ENCODE measurements at places on chromosomes 3 and 15.
A peak's percentile ranks its signal among the peaks of the same experiment; 100 is the strongest.

DNA sequence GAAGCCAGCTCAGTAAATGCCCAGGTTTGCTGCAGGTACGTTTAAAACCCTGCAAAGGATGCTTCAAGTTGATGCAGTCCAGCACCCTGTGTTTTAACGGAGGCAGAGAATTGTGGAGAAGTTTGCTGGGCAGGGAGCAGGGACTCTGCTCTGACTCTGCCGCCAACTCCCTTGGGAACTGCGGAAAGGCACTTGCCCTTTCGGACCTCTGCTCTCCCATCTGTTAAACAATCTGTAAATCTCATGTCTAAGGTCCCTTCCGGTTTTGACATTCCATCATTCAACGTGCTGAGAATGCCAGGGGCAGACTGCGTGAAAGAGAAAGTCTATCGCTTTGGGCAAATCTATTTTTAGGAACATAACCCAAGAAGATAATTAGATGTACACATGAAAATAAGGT is 184.5 kb downstream of the OPA1 start:
- peak; percentile 64 for DNase-seq

DNA sequence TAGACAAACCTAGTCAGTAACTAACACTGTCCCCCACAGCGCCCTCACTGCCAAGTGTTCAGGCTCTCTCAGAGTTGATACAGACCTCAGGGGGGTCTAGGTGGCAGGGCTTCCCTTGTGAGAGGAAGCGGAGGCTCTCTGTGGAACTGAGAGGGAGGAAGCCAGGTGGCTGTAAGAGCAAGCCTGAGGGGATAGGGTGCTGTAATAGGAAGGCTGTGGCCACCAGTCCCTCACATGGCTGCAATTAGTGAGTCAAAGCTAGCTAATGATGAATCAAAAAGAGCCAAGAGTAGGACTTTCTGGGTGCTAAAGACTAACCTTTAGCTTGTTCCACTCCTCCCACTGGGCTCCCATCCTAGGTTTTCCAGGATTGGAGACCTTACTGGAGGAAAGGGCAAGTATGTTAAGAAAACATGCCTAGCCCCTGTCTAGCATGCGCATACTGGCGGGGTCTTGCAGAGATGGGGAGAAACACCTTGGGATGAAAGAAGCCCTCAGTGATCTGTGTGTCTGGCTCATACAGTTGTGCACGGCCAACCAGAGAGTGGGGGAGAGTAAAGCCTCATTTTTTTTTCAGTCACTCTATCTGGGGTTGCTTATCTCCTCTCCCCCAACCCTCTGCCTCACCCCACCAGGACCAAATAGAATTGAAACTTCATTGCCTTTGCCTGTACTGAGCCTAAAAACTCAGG is 13.3 kb upstream of the SOX2 start:
- DNase-seq: no peak

GRCh38 chr15:41462084-41462795 is 31.4 kb upstream of the ITPKA start:
- no peak for DNase-seq

GRCh38 chr3:169456900-169457299 is 206.6 kb downstream of the MECOM start:
- no peak for DNase-seq

- DNase-seq: peak; percentile 28
Observed at GRCh38 chr3:55797084-55797483, 310.0 kb upstream of the WNT5A start.

DNA sequence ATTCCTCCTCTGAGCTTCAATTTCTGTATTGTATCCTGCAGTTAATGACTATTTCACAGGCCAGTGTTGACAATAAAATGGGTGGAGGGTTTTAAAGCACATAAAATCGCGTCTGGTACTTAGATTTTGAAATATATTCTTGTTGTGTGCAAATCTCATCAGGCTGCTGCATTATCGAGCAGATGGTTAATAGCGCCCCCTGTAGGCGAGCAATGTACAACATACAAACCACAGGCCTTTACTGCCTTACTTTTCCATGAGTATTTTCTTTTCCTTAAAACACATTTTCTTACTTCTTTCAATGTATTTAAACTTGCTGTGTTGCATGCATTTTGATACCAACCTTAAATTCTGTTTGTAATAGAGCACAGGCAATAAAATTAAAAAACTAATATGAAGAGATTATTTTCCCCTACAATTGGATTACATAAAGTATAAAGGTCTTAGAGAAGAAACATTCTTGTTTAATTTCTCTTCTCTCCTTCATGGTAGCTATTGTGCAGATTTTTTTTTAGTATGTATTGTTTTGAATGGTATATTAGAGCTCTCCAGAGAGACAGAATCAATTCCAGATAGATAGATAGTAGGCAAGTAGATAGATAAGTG is 608.4 kb downstream of the CADM2 start:
- no peak for DNase-seq

- DNase-seq: peak; percentile 93
Observed at GRCh38 chr3:184345317-184346144, 8.1 kb downstream of the FAM131A start.

DNA sequence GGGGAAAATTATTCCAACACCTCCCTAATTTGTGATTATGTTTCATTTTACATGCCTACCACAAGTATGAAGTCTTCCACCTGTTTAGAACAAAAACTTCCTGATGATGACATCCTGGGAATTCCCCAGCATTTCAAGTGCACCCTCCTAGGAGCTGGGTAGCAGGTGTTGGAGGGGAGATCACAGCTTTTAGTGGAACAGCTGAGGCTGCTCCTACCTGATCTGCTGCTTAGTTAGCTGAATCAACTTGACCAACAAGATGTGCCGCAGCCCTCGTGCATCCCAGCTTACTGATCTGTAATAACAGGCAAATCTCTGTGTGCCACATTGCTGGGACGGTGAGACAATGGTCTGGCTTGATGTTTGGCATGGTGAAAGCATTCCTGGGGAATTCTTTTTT is 29.7 kb downstream of the TRAK1 start:
- no peak for DNase-seq

GRCh38 chr3:161794551-161794950 is 297.9 kb downstream of the OTOL1 start:
- DNase-seq: no peak

DNA sequence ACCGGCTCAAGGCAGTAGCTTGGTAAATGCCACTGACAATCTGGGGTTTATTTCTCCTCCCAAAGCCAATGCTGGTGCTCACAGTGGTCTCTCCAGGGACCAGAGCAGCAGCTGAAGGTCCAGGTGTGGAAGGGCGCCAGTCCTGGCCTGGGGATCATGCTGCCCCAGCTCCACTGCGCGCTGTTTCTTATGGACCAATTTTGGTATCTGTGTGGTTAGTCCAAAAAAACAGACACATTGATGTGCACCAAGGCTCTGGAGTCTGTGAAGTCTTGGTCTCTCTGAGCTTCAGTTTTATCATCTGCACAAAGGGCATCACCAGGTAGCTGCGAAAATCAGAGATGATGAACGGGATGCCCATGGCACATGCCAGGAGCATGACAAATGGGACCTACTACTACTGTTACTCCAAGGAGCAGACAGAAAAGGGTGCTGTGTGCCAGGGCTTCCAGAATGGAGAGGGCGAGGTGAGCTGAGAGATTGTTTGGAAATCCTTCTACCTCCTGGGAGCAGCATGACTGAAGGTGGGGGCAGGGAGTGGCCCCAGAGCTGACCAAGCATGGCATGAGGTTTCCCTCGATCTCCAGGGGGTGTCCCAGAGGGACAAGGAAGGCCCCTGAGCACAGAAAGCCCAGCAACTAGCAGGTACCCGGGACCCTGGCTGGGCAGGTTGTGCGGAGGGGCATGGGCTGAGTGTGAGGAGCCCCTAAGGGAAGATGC is 134.3 kb upstream of the PRR20G start:
- no peak for DNase-seq

DNA sequence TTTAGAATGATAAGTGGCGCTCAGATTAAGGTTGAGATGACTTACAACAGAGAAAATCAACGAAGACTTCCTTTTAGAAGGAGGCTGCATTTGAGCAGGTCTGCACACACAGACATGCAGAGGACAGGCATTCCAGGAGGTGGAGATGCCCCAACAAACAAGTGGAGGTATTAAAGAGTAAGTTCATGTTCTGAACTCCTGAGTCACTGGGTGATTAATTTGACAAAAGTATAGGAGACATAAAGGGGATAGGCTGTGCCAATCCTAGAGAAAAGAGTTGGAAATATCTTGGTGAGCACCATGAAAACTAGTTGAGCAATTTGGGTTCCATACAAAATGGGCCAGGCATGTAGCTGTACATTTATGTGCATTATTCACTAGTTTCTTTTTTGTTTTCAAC is 33.5 kb upstream of the BCL6 start:
- no peak for DNase-seq

GRCh38 chr3:31729082-31729481 is 196.4 kb downstream of the STT3B start:
- DNase-seq: no peak

GRCh38 chr3:119600732-119601131 is 3.0 kb downstream of the PLA1A start:
- no peak for DNase-seq

- peak; percentile 73 for DNase-seq
Observed at GRCh38 chr3:137764001-137764433, at the start of gene SOX14. TSS of gene SOX14 (plus strand) at chr3:137764315. CDS start at chr3:137764785, 470 bp downstream.

GRCh38 chr15:43880406-43881194 is 53.8 kb downstream of the WDR76 start:
- no peak for DNase-seq

GRCh38 chr15:66408675-66409282 is 22.1 kb downstream of the MAP2K1 start:
- no peak for DNase-seq

GRCh38 chr3:20107722-20108121 is 67.5 kb downstream of the KAT2B start:
- no peak for DNase-seq

DNA sequence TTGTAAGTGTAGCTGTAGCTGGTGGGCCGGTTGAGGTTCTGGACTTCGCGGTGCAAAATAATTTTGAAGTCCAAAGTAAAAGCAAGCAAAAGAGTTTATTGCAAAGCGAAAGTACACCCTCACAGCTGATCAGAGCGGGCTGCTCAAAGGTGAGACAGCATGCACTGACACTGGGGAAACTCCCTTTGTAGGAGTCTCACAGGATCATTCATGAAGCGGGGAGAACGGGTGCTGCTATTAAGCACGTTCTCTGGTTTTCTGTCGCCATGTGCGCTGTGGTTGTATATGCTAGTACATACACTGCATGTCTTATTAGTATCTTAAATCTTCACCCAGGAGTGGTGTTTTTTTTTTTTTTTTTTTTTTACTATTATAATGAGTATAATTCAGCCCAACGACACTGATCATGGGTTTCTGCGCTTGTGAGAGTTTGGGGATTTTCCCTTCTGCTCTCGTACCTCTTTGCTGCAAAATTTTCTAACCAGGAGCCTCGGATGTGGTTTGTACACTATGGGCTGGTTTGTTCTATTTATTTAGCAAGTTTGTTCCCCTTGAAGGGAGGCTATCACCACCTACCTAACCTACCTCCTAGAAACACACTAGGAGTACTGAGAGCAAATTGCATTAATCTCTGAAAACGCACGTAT is 1.4 kb upstream of the AP4E1 start:
- DNase-seq: no peak

DNA sequence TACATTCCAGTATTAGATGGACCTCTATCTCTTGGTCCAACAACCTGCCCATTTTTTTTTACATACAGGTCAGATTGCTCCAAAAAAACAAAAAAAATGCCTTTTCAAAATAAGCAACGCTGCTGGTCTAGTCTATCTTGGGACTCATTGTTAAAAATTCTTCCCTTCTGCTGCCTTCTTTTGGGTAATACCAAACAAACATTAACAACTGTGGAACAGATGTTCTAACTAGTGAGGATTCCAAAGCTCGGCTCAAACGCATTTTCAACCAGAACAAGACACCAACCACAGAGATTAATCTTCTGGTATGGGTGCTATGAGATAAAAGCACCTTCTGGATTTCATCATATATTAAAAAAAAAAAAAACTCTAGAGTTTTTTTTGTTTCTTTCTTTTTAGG is 24.7 kb downstream of the ARHGAP31 start:
- DNase-seq: no peak

- no peak for DNase-seq
Observed at GRCh38 chr3:3589715-3590130, 209.5 kb upstream of the LRRN1 start.

DNA sequence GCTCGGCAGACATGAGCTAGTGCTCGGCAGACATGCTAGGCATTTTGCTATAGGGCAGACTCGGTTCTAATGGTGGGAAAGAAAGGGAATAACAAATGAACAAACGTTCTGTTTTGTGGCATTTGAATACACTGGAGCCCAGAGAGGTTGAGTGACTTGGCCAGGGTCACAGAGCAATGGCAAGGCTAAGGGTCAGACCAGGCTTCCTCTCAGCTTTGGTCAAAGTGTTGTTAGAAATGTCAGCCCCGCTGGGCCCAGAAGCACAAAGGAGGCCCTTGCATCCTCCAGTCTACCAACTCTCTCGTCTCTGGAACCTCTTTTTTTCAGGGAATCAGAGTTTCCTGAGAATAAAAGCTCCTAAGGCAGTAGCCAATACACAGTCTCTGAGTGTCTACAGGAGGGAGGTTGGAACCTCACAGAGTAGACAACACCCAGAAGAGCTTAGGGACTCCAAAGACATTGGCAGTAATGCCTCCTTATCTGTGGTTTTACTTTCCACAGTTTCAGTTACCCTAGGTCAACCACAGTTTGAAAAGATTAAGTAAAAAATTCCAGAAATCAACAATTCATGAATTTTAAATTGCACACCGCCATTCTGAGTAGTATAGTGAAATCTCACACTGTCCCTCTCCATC is 47.3 kb downstream of the SSUH2 start:
- DNase-seq: no peak

- DNase-seq: no peak
Observed at GRCh38 chr3:181629711-181630110, 82.0 kb upstream of the SOX2 start.

DNA sequence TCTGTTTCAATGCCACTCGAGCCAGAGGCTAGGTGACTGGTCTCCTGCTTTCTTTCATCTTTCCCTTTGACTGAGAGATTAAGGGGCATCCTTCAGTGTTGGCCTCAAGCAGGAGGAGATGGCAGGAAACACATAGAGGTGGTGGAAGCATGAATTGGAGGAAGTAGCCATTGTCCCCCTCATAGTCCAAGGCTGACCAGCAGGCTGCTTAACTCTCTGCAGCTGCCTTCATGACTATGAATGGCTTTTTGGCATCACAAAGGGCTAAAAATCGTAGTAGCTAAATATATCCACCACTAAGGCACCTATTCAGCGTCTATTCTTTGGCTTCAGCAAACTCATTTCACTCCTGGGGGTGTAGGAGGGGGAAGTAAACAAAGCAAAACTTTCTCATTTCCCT is 7.0 kb upstream of the FRMD4B start:
- no peak for DNase-seq

- DNase-seq: peak; percentile 99
Observed at GRCh38 chr3:69051756-69052471, at the start of gene TMF1. TSS of gene TMF1 (minus strand) at chr3:69052333. CDS start at chr3:69052086, 247 bp downstream.

DNA sequence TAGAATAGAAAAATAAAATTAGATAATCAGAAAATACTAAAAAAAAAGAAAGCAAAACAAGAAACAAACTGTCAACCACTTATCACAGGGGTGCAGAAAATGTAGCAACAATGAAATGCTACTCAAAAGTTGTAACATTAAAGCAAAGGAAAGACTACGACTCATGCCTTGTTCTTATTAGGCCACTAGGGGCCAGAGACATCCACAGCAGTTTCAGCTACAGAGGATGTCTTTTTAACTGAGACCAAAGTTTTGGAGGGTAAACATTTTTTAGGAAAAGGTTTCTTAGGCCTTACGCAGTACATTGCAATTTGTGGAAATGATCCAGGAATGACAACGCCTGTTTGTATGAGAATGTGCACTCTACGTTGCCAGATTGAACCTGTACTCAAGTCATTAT is 15.4 kb upstream of the CADM2 start:
- no peak for DNase-seq

GRCh38 chr3:177106594-177106993 is 90.7 kb downstream of the TBL1XR1 start:
- no peak for DNase-seq

GRCh38 chr15:40427188-40427587 is 13.6 kb upstream of the BAHD1 start:
- DNase-seq: no peak
